ENCODE measurements at places on chromosomes 13 and 19.

- DNase-seq, result no peak
Observed at GRCh38 chr13:39405107-39405506, 197.9 kb downstream of the LHFPL6 start.

DNA sequence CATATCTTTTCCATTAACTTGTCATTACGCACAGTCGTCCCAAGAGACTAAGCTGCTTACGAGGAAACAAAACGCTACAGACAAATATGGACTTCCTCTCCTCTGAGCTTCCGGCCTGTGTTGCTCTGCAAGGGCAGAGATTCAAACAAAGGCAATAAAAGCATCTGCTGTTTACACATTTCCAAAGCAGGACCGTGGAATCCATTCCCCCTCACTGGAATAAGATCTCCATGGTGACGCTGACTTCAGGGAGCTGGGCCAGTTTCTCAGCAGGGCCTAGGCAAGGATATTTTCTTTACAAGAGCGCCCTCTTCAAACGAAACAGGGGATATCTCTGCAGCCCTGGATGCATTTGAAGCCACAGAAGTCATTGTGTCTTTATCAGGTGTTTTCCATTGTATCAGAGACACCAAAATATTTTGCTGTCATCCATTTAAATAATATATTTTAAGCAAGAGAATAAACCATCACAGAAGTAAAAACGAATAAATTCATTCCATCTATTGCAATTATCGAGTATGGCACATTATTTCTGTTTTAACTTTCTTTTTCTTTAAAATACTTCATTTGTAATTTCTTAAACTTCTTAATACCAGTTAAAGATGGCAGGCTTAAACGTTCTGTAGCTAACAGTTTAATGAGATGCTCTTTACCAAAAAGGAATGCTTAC, 177.5 kb downstream of the DCLK1 start:
- peak; percentile 71 for DNase-seq

- no peak for DNase-seq
Observed at GRCh38 chr19:51830274-51830673, 35.3 kb downstream of the FPR3 start.

GRCh38 chr19:50909240-50910070, 1.7 kb downstream of the KLK4 start:
- DNase-seq, result no peak

DNA sequence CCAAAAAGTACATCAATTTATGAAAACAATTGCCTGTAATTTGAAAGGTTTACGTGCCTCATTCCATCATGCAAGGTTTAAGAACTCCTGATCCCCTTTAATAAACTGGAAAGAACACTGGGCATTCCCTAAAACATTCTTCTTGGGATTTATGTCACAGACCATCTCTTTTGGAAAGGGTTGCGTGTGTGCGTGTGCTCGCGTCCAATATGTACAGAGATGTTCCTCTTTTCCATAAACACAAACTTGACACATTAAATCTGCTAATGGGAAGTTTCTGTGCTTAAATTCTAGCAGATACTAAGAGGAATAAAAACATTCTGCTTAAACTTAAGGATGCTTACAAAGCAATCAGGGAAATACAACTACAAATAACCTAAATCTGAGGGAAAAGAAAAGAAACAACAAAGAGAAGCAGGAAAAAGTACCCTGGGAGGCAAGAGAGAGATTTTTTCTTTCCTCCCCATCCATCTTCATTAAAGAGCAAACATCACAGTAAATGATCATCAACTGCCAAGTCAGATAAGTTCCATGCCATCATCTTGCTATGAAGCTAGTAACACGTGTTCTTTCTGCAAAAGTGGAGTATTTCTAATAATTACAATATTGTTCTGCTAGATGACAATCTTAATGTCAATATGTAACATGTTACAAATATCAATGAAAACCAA, 83.7 kb downstream of the STK24 start:
- DNase-seq, result no peak

DNA sequence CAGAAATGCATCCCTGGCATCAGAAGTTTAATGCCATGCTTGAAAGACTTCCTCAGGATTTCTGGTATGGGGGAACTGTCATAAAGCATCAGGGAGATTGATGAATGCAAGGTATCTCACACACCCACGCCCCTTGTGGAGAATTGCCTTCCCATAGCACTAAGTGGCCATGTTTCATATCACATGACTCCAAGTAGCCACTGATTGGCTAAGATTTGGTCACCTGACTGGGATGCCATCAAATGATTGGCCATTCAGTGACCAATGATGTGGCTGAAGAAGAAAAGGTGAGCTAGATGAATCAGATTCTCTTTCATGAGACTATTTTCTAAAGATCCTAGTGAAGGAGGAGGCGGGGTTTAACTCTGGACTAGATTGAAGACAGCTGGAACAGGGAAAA, 7.3 kb downstream of the KLK8 start:
- no peak for DNase-seq

- no peak for DNase-seq
Observed at GRCh38 chr13:67122251-67122650, 107.9 kb downstream of the PCDH9 start.

GRCh38 chr13:75279834-75280369, 202.1 kb downstream of the TBC1D4 start:
- no peak for DNase-seq

DNA sequence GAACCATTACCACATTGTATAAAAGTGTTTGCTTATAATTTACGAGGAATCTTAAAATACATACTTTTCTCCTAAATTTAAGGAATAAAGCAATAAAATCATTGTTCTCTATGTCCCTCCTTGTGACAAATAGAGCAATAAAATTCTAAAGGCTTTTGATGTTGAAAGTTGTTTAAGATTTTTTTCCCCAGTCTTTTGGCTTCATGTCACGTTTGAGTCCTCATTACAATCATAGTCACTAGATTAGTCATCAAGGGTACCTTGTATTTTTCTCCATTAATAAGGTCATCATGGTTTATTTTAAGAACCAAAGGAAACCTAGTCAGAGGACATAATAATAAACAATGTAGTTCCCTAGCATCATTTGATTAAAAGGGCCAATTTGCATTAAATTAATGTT, 3.2 kb downstream of the WBP4 start:
- DNase-seq, result no peak

DNA sequence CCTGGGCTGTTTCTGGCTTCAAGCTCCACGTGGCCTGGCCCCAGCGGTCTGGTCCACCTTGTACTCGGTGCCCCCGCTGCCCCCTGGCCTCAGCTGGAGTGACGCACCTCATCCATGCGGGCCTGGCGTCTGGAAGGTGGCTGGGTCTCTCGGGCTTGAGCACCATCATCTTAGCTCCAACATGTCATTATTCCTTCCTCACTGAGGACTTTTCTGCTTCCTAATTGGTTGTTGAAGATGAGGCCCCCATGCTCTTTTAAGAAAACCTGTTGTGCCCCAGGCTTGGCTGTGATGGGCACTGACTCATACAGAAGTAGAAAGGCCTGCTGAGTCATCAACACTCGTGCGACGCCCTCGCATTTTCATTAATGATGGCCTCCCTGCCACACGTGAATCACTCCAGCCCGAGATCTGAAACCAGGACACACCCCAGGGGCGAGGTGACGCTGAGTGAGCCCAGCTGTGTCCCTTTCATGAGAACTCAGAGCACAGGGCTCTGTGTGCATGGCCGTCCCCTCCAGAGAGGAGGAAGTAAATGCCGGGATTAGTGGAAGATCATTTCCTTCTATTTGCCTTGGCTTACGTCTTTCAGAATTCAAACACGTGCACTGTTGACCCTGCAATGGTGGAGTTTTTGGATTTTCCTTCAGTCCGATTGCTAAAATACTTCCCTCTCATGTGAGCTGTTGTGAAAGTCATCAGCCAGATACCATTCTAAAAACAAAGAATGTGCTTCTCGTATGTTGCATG, 14.0 kb upstream of the GJA3 start:
- no peak for DNase-seq

DNA sequence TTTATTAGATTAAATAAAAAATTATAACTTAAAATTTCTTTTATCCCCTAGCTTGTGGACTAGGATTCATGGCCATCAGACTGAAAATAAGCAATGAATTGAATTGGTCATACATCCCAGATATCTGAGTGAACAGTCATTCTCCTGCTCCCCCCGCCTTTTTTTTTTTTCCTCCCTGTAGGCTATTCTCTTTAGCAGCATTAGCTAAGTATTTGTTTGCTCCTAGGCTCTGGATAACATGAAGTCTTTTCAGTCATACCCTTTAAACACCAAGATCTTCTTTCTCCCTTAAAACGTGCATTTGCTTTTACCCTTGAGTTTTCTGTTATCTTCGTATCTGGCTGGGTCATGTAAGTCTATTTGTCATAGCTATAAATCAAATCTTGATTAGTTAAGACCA, 866.7 kb upstream of the SPRY2 start:
- DNase-seq, result no peak

GRCh38 chr19:40035996-40036395, 20.0 kb downstream of the ZNF780B start:
- DNase-seq, result no peak

DNA sequence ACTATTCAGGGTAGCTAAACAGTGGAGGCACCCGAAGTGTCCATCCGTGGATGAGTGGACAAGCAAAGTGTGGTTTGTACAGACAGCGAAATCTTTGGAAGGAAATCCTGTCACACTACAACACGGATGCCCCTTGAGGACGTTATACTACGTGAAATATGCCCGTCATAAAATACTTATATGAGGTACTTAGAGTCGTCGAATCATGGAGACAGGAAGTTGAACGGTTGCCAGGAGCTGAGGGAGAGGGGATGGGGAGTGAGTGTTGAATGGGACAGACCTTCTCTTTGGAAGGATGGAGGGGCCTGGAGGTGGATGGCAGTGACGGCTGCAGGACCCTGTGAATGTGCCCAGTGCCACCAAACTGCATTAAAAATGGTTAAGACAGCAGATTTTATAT, 11.6 kb downstream of the ATP4B start:
- DNase-seq, result no peak

- DNase-seq, result no peak
Observed at GRCh38 chr13:93628136-93628797, 401.7 kb downstream of the GPC6 start.

DNA sequence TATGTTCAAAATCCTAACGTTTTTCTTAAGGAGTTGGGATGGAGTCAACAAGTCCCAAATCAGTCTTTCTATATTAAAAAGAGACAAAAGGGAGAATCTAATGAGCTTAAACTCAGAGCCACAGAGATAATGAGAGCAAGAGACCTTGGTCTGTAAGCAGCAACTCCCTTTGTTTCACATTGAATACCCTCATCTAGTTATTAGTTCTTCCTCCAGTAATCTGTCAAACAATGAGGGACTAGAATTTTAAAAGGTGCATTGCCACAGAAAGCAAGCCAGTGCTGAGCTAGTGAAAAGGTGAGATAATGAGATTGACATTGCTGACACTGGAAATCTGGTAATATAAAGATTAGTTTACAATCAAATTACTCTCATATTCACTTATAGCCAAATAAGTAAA, 718.6 kb downstream of the DACH1 start:
- no peak for DNase-seq

- DNase-seq, result no peak
Observed at GRCh38 chr13:44050450-44051063, 170.9 kb downstream of the LACC1 start.

Measured in anterior cingulate cortex (tissue), 58 donors.